ENCODE measurements at places on chromosomes 4 and X.

DNA sequence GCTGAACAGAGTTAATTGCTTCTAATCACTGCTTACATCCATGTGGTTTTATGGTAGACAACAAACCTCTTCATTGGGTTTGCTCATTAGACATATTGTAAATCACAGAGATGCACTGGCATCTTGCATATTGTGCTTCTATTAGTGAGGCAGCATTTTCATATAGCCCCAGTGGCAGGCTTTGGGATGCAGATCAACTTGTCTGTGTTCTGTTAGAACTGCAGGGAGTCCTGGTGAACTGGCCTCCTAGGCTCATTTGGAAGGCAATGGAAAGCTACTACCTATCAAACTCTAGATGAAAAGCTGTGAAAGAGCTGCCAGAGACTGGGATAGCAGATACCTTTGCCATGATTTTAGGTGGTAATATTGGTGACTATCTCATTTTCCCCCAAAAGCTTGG lies 108.8 kb downstream of the NAA11 start:
- no peak for DNase-seq

GRCh38 chr4:40702800-40703151 lies 47.0 kb upstream of the NSUN7 start:
- no peak for DNase-seq

DNA sequence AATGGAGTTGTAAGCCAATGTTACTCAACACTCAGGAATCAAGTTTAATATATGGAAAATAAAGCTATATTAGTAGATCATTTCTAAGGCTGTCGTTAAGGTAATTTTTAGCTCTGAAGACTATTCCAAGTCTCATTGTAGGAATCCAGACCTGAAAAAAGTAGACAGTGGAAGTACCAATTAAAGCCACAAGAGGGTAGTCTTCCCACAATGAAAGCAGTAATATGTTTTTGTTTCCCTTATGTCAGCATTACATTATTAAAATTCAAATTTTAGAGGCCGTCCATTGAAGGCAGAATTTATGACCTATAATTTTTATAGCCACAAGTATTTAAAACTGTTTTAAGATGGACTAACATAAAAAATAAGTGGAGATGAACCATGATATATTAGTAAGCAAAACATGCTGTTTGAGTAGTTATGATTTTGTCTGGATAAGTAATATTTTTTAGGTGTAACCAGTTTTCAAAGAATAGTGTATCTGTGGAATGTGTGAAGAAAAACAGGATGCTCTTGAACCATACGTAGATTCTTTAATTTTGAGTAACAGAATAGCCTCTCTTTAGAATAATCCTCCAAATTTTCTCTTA lies 372.6 kb upstream of the TECRL start:
- peak; percentile 34 for DNase-seq

- peak; percentile 59 for DNase-seq
These were observed 315.1 kb downstream of the STK32B start for GRCh38 chr4:5366421-5366820.

GRCh38 chr4:152369203-152369901 lies 166.5 kb downstream of the FBXW7 start:
- no peak for DNase-seq

DNA sequence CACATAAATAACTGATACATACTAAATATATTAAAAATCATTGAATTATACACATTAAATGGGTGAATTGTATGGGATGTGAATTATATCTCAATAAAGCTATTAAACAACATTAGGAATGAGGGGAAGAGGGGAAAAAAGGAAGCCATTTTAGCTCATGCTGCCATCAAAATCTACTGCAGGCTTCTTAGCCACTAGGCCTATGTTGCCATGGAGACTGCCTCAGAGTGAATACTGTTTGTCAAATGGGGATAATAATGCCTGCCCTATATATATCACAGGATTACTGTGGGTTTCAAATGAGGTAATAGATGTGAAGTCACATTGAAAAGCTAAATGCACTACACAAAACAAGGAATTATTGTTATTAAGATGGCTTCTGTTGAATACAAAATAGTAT lies 21.2 kb downstream of the TMEM255A start:
- no peak for DNase-seq

- peak; percentile 94 for DNase-seq
These were observed 99.4 kb upstream of the PGRMC2 start for GRCh38 chr4:128386761-128387599.

- DNase-seq, result no peak
These were observed 467.8 kb downstream of the GRXCR1 start for GRCh38 chr4:43360296-43360695.

GRCh38 chr4:172596206-172596605 lies 572.4 kb upstream of the GALNT7 start:
- no peak for DNase-seq

DNA sequence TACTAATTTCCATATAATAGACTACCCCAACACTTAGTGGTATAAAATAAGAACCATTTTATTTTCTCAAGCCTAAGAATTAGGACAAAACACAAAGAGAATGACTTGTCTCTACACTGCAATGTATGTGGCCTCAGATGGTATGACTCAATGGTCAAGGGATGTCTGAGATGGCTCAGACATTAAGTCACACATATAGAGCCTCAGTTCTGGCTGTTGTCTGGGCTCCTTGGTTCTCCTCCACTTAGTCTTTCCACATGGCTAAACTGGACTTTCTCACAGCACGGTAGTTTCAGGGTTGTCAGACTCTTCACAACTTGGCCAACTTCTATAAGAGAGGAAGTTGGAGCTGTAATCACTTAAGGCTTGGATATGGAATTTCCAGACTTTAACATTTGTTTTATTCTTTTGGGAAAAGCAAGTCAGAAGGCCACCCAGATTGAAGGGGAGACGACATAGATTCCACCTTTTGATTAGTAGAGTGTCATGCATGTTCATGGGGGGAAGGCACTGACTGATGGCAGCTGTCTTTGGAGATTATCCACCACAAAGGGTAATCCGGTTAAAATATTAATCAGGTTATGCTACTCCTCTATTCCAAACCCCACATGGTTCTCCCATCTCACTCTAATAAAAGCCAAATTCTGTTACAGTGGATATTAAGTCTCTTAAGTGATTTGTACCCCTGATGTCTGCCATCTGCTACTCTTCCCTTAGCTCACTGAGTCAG lies 9.4 kb downstream of the IL15 start:
- peak; percentile 83 for DNase-seq

DNA sequence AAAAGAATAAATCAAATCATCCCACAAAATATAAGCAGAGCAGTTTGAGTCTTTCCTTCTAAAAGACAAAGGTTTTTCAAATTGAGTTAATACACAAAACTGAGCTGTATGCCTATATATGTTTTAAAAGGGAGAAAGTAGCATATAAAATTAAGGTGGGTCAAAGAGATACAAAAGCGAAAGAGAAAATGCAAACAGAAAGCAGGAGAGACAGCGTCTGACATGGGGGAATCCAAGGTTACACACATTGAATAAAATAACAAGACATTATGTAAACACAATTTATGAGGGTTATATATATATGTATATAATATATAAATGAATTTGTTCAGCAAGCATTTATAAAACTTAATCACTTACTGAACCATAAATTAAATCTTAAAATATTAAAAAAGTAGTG lies 276.1 kb upstream of the LCORL start:
- DNase-seq, result no peak

DNA sequence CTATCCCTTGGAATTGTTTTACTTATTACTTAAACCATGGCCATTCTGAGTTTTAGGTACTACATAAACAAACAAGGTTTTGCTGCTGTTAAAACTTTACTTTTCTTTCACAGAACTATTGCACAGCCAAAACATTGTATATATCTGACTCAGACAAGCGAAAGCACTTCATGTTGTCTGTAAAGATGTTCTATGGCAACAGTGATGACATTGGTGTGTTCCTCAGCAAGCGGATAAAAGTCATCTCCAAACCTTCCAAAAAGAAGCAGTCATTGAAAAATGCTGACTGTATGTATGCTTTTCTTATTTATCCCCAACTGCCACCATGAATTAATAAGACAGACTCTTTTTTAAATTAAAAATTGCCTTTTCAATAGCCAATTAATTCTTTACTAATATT lies 69.8 kb downstream of the CCKAR start:
- DNase-seq, result no peak
